ENCODE measurements at places on chromosomes 4 and X.

GRCh38 chr4:138909587-138909986 is 106.0 kb upstream of the NOCT start:
- no peak for DNase-seq

GRCh38 chr4:106418444-106418843 is 49.9 kb upstream of the GIMD1 start:
- DNase-seq = no peak

- DNase-seq = no peak
Observed at GRCh38 chrX:70504772-70505450, 60.3 kb downstream of the DLG3 start.

- no peak for DNase-seq
Observed at GRCh38 chrX:133563705-133564104, 148.4 kb upstream of the GPC4 start.

GRCh38 chr4:122525865-122526264 is 69.3 kb upstream of the IL2 start:
- DNase-seq = no peak

DNA sequence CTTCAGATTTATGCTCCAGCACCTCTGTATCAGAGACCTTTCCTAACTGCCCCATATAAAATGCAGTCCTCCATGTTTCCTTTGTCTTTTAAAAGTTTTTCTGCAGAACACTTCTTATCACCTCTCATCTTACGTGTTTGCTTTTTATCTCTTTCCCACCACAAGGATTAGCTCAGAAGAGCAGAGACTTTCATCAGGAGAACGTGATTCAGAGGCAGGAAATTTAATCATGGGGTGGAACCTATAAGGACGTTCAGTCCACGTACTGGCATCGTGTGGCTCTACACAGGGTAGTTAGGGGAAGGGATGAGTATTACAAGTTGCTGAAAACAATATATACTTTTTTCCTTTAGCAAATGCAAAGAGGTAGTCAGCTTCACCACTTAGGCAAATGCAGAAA is 98.7 kb downstream of the SORBS2 start:
- DNase-seq = no peak

- no peak for DNase-seq
Observed at GRCh38 chrX:70322784-70323183, 32.9 kb downstream of the KIF4A start.

GRCh38 chr4:139624441-139625092 is 41.1 kb upstream of the MGST2 start:
- no peak for DNase-seq

DNA sequence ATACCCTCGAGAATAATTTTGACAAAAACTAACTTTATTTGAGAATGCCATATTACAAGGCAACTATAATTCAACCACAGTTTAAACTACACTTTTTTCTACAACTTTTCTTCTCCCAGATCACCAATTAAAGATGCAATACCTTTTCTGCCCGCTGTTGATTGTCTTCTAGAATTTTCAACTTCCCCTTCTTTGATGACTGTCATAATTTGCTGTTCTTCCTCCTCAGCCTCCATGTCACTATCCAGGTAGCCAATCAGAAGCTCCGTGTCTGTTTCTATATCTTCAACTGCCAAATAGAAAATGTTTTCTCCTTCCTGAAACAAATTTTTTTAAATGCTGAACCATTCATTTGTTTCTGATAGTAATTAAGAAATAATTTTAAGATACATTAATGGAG is 101.5 kb downstream of the PRDM5 start:
- DNase-seq = no peak

- DNase-seq = no peak
Observed at GRCh38 chr4:675980-676870, 1.9 kb downstream of the MYL5 start.

DNA sequence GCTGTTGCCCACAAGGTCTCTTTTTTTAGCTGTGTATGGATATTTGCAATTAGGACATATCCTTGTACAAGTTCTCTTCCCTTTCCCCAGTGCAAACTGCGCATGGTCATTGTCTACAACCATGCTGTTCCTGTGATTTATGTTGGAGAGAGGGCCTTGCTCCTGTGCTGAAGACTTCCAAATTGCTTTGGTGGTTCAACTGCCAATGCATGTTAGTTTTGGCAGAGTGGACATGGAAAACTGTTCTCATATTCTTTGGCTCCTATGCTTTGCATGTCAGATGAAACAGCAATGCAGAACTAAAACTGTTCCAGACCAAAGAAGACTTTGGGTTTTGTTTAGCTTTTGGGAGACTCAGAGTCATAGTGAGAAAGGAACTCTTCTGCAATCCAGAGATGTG is 148.8 kb upstream of the EDNRA start:
- no peak for DNase-seq

DNA sequence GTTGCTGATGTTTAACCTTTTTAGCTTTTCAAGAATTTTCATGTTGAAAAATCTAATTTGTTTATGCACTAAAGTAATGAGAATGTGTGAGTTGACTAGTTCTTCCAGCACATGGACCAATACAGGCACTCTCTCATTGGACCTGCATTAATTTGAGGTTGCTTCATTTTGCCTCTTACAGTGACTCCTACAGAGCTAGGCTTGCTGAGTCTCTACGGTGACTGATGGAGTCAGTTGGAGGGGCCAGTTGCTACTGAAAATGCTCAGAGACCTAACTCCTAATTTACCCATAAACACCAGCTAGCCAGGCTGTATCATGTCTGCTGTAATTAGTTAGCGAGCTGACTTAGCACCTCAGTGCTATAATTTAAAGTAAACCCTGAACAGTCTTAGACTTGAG is 10.9 kb downstream of the MTHFD2L start:
- DNase-seq = no peak

DNA sequence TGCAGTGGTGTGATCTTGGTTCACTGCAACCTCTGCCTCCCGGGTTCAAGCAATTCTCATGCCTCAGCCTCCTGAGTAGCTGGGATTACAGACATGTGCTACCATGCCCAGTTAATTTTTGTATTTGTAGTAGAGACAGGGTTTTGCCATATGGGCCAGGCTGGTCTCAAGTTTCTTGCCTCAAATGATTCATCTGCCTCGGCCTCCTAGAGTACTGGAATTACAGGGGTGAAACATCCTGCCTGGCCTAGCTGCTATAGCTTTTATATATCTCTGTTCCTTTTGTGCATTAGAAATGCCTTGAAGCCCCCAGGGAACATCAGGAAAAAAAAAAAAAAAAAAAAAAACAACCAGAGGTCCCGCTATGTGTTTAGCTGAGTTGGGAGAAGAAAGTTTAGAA is 34.8 kb downstream of the UBE2K start:
- DNase-seq = no peak

DNA sequence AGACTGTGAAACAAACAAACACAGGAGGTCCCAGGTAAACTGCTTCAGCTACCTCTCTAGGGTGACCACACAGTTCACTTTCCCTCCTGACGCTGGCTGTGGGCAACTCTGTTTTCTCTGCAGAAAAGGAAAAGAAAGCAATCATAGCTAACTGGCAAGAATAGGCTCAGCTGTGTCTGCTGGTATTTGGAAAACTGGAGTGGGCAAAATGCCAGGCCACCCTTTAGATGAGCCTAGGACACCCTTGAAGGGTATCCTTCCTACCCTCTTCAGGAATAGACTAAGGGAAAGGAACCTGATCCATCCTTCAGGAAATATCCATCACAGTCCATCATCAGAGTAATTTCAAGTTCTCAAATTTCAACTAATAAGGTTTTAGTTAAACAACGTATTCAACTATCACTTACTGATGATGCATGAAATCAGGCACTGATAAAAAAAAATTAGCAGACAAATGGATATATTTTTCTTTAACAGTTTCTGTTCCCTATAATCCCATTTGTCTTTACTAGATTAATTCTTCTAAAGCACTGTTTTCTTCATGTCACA is 60.9 kb downstream of the CAMK2D start:
- no peak for DNase-seq

GRCh38 chrX:28498658-28499057 is 88.6 kb upstream of the IL1RAPL1 start:
- no peak for DNase-seq

DNA sequence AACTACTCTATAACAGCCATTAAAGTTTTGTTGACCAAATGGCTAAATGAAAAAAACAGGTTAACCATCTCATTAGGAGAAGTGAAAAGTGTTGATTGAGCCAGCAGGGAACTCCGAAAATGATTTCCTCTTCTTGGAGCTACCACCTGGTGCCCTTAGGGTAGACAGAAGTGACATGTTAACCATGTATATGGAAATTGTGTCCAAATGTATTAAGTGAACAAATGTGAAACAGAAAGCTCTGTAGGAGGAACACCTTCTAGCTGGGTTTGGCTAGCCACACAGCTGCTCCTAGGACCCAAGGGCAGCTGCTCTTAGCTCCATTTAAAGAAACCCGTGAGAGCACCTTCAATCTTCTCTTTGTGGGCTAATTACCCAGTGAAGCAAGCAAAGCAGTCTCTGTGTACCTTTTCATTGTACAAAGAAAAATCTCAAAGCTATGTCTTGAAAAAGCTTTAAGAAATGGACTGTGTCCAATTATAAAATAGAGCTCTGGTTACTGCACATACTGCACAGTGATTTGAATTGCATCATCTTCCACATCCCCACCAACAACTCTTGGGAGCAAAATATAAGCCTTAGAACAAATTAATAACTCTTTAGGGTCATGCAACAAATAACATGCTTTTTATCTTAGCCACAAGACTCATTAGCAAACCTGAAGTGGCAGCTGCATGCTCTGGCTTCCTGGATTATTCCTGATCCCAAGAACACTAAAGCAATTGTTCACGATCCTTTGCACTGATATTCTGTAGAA is 59.2 kb upstream of the PARM1 start:
- no peak for DNase-seq

GRCh38 chr4:162891788-162892707 is 274.6 kb downstream of the NAF1 start:
- no peak for DNase-seq

- no peak for DNase-seq
Observed at GRCh38 chr4:126611900-126612299, 1020.9 kb upstream of the INTU start.

- no peak for DNase-seq
Observed at GRCh38 chrX:153214934-153215333, 35.9 kb downstream of the MAGEA1 start.

DNA sequence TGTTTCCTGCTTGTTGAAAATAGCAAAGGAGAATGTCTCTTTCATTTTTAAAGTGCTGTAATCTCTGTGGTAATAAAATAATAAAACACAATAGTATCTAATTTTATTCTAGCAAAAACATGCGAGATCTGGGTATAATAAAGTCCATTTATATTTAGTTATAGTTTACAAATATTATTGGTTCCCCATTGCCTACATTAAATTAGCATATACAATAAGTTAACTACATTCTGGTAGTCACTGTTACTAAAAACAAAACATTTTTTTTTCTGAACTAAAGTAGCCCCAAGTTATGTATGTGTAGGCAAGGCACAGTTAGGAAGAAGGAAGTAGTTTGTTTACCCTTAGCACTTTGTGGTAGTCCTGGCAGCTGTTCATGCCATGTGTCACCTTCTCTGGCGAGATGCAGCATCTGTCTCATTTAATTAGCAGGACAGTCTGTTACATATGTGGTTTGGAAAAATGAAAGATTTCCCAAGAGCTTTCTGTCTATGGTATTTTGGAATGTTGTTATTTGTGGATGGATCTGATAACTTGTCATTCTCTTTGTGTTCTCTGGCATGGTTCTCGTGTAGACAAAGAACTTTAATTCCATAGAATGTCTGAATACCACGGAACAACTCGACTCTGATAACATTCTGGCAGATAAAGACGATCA is 231.3 kb upstream of the PITX2 start:
- DNase-seq = no peak
